ENCODE measurements at places on chromosomes 3 and 15.

GRCh38 chr15:68776477-68777270 lies 44.0 kb downstream of the ANP32A start:
- DNase-seq, result no peak

GRCh38 chr3:56915966-56916586 lies 114.3 kb upstream of the ARHGEF3 start:
- DNase-seq, result no peak

DNA sequence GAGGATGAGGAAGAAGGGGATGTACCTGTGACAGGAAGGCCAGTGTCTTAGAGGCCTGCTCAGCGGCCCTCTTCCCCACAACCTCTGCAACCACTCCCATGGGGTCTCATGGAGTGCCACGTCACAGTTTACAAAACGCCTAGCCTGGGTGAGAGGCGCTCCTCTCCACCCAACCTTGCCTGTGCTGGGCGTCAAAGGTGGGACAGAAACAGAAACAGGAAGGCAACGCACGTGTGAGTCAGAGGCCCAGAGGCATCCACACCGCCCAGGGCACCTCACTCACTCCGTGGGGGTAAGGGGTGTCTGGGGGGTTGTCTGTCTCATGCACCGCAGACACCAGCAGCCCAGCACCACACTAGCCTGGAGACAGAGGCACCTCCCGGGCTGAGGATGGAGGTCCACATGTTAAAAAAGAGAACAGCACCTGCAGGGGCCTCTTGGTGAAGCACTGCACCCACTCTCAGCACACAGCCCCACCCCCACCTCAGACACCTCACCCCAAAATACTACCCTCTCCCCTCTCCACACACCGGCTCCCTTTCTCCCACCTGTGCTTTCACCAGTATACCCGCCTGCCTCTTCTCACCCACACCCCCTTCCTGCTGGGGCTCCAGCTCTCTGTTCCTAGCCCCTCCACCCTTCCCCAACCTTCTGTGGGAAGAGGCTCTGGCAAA lies 4.7 kb upstream of the CALML4 start:
- DNase-seq, result no peak

DNA sequence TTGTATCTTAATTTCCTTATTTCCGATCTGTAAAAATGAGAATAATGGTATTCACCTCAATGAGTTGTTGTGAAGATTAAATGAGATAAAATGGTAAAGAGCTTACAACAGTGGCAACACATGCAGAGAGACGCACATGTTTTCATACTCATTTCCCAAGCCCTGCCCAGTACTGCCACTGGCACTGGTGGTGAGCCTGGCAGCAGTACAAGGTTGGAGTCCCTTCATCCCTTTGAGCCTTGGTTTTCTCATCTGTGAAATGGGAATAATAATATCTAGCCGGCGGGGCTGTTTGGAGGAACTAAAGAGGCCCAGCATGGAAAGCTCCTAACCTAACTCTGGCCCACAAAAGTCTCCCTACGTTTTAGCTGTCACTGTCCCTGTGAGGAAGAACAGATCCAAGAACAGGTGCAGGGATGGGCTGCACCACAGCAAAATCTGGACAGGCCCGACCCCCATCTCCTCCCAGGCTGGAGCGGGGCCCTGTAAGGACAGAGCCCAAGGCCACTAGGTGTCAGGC lies 866 bp upstream of the CD276 start:
- DNase-seq, result no peak

DNA sequence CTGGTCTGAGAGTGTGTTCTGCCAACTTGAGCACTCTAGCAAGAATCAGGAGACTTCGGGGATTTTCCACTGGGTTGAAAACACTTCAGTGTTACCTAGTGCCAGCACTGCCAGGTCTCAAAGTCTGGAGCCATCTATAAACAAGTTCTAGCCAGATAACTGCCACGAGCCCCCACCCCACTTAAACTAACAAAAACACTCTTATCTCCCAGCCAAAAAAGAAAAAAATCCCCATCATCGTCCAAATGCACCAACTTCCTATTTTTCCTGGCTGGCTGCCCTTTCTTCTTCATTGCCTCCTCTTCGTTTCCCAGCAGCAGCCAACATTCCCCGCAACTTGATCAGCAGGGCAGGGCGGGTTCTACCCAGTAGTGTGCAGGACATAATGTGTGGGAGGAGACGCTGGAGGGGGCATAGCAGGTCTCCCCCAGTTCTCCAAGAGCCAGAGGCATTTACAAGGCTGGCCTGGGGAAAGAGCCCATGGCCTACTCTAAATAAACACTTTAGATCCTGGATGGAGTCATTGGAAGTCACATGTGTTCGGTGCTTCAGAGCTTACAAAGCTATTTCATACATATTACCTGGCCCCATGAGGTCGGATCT lies 29.5 kb downstream of the C2CD4B start:
- DNase-seq, result no peak

- DNase-seq, result peak; percentile 13
Observed at GRCh38 chr3:114848082-114848481, 299.0 kb downstream of the ZBTB20 start.

DNA sequence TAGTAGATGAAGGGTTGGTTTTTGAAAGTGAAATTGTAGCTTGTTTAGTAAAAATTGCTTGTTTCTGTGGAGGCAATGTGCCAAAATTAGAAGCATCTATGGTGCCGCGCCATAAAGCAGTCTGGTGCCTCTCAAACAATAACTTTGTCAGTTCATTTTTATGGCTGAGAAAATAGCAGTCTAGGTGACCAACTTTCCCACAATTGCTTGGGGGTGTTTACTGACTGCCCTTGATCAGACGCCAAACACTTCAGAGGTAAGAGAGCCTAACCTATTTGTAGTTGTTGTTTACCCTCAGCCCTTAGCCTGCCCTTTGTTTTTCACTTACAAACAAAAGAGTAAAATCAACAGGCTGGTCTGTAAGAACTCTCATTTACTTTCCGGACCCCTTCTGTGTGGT lies 174.5 kb downstream of the FNDC3B start:
- peak; percentile 70 for DNase-seq

DNA sequence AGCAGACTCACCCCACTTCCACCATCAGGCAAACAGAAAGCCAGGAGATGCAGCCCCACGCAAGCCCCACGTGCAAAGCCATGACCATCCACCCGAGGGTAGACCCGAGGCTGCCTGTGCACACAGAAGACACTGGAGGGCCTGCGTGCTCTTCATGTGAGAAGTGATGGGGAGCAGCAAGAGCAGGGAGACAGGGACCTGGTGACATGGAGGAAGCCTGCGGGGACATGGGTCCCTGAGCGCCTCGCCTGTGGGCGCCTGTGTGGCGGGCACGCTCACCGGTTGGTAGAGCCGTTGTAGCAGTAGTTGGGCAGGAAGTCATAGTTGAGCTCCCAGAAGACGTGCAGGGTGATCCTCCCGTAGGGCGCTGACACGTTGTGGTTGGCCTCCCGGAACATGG lies 65.0 kb downstream of the NIPA2 start:
- DNase-seq, result no peak

GRCh38 chr15:91073077-91073476 lies 27.0 kb upstream of the SV2B start:
- no peak for DNase-seq

GRCh38 chr3:186283096-186283495 lies 78.9 kb downstream of the DGKG start:
- DNase-seq, result no peak

DNA sequence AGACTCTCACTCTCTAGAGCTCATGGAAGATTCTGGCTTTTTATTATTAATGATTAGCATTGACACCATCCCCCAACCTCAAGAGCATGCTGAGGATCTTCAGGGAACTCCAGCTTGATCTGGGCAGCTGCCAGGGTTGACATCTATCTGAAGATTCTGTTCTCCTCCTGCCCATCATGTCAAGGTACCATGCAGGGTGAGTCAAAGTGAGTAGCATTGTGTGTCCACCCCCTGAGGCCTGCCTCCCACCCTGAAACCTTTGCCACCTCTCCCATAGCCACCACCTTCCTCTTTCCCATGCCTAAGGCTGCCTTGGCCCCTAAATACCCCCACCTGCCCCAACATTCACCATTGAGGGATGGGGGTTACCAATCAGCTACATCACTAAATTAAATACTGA lies 70.1 kb upstream of the SLCO3A1 start:
- no peak for DNase-seq

DNA sequence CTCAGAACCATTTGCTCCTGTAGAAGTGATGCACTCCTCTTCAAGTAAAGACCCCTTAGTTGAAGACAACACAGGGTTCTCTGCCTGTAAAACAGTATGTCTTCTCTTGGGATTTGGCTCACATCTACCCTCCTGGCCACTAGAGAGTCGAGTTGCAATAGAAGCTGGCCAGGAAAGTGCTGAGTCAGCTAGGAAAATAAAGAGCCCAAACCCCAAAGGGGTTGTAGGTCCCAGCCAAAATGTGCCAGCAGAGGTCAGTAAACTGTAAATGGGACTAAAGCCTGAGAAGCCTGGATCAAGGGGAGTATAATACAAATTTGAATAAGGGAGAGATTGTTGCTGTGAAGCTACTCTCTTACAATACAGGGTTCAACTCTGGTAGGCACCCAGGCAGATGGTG lies 37.2 kb upstream of the THBS1 start:
- no peak for DNase-seq

All from COR-L47 (cell line).